ENCODE measurements at places on chromosomes 12 and 14.

GRCh38 chr12:102513272-102513671 lies 32.9 kb upstream of the IGF1 start:
- no peak for DNase-seq

DNA sequence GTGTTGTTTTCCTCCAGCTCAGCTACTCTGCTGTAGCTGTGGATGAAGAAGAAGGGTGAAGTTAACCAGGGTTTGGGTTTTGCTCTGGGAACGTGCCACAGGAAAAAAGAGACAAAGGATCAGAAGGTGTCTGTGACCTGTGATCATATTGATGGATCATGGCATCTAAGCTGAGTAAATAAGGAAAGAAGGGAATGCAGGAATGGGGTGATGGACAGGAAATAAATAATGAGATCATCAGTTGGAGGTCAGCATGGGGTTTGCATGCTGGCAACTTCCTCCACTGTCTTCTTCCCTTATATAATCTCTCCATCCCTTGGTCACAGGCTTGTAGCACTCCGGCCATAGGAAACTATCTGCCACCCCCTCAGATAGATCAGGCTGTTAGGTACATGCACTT lies 430.3 kb upstream of the PDE3A start:
- DNase-seq = no peak

DNA sequence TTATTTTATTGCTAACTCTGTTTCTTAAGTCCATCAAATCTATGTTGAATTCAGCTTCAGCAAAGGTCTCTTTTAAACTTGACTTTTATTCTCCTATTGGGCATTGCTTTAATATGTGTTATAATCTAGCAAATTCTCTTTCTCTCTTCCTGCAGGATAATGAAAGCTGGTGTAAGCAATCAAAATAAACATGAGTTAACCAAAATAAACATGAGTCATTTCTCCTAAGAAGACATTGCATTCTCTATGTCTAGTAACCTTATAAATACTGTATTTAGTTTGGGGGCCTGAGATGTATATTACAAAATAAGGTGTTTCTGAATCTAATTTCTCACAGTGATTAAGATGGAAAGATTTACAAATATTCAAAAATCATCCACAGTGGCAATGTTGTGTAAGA lies 739.1 kb upstream of the ATXN7L3B start:
- DNase-seq = no peak

DNA sequence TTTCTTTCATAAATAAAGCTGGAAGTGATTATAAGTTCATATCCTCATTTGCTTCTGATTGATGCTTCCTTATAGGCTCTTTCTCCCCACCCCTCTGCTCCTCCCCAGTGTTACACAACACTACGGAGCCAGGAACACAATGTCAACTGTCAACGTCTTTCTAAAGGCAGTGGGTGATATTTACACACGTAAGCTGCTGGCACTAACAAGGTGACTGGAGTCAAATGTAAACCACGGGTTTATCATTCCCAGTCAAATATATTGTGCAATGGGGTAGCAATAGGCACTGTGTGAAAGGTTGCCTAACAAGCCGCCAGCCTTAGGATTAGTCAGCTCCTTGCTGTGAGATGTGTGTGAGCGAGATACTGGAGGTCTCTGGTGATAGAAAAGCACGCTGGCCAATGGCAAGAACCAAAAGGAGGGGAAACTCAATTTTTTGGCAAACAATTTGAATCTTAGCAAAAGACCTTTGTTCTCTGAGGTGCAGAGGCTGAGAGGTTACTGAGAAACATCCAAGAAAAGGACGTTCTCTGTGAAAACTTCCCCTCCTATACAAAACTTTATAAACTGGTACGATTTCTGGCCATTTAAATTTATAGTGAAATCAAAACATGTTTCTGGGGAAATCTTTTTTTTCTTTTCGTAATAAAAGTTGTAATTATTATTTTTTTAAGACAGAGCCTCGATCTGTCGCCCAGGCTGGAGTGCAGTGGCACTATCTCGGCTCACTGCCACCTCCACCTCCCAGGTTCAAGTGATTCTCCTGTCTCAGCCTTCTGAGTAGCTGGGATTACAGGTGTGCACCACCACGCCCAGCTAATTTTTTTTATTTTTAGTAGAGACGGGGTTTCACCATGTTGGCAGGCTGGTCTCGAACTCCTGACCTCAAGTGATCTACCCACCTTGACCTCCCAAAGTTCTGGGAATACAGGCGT lies 22.3 kb upstream of the HECTD1 start:
- DNase-seq = peak; percentile 89

GRCh38 chr12:46794593-46795190 lies 31.1 kb downstream of the SLC38A4 start:
- DNase-seq = no peak

DNA sequence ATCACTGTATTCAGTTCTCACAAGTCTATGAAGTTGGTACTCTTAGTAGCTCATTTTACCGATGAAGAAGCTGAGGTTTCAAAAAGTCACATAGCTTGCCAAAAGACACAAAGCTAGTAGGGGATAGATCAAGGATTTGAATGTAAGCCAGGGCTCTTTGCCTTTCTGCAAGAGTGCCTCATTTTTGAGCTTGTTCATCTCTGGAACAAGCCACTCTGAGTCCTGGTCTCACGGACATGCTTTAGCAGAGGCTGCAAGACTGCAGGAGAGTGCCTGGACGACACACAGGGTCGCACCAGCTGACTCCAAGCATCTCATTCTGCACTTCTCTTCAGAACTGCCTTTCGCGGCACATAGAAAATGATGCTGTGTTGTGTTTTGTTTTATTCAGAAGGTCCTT lies 3.7 kb downstream of the NUAK1 start:
- no peak for DNase-seq

DNA sequence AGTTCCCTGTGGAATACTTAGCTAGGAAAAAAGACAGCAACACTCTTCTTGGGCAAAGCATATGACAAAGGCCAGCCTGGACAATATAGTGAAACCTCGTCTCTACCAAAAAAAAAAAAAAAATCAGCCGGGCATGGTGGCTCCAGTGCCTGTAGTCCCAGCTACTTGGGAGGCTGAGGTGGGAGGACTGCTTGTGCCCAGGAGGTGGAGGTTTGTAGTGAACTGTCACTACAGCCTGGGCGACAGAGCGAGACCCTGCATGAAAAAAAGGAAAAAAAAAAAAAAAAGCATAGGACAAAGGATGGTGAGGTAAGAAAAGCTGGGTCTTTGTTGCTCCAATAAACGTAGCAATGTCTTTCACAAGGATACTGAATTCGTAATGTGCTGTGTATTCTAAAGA lies 1.1 kb downstream of the TXNDC16 start:
- DNase-seq = no peak

- no peak for DNase-seq
These were observed 1386.3 kb downstream of the LRFN5 start for GRCh38 chr14:42992930-42993329.

DNA sequence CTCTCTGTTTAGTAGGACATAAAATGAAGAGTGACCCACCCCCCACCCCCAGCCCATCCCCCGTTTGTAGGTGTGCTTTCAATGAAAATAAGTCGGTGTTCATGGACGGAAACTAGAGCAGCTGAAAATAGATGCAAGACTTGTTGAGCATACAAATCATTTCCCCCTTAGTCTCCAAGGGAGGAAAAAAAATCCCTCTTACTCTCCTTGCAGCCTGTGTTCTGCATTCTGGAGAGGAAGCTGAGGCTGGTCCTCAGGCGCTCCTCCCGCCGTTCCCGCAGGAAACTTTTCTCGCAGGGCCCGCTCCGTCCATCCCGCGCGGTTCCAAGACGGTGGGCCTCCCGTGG lies 259.0 kb upstream of the E2F7 start:
- no peak for DNase-seq

DNA sequence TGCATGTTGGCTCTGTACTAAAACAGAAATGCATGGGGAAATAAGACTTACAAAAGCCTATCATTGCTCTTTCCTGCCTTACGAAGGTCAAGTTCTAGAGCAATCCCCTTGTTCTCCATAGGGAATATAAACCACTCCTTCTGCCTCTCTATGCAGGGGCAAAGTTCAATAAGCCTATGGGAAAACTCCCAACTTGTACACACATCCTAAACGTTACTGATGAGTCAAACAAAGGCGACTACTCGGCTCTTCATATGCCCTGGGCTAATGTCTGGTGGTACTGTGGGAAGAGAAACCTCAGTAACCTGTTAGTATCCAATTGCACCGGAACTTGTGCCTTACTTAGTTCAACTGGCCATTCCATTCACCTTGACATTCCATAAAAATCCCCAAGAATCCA lies 32.7 kb downstream of the PRMT8 start:
- no peak for DNase-seq

DNA sequence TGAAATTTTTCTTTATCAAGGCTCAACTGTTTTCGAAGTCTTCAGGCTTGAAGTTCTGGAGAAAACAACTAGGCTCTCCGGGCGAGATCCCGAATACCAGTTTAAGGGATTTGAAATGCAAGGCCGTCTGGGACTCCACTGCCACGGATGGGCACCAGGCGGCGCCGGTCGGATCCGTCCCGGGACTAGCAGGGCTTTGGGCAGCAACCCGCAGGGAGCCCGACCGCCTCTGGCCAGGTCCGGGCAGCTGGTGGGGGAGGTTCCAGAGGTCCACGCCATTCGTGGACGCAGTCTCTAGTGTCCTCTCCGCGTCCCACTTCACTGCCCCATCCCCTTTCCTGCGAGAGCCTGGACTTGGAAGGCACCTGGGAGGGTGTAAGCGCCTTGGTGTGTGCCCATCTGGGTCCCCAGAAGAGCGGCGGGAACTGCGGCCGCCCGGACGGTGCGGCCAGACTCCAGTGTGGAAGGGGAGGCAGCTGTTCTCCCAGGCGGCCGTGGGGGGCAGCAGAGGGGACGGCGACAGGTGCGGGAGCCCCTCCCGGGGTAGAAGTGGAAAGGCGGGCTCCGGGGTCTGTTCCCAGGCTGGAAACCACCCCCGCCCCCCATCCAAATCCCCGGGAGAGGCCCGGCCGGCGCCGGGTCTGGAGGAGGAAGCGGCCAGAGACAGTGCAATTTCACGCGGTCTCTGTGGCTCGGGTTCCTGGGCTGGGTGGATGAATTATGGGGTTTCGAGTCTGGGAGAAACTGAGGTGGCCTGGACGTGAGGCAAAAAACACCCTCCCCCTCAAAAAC lies 838 bp upstream of the ERBB3 start:
- DNase-seq = peak; percentile 91

DNA sequence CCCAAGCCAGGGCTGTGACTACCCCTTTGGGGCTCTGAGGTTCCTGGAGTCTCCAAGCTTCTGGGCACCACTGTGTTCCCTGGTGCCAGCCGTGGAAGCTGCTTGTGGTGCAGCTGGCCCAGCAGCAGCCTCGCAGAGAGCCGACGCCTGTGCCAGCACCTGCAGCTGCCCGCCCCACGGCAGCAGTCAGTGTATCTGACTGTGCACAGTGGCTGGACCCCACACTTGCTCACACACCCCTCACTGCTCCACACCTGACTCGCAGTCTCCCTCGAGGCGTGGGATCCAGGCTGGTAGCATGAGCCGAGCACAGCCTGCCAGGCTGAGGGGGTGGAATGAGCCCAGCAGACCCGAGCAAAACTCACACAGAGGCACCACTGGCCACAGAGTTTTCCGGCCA lies 325.2 kb downstream of the PCNX1 start:
- no peak for DNase-seq

DNA sequence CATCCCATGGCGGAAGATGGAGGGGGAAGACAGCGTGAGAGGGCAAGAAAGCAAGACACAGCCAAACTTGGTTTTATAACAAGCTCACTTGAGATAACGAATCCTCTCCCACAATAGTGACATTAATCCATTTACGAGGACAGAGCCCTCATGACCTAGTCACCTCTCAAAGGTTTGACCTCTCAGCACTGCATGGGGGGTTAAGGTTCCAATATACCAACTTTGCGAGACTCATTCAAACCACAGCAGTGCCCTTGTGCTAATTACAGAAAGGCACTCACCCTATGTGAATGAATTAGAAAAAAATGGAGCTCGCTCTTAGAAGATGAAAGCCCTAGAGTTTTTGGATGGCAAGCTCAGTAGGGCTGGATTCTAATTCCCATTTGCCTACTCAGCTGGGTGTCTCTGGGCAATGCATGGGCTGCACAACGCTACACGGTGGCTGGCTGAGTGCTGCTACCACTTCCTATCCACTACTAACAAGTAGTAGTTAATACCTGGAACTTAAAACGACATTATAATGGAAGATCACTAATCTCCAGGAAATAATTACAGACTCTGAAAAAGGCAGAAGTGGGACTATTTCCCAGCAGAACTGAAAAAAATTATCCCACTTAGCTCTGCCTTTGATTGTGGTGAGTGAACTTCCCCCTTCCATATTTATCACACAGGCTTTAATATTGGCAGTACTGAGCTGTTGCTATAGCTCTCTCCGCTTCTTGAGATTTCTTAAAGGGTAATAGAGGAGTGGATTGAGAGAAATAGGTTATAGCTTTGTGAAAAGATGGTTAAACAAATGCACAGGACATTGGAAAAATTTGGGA lies 27.5 kb downstream of the TESPA1 start:
- DNase-seq = no peak

DNA sequence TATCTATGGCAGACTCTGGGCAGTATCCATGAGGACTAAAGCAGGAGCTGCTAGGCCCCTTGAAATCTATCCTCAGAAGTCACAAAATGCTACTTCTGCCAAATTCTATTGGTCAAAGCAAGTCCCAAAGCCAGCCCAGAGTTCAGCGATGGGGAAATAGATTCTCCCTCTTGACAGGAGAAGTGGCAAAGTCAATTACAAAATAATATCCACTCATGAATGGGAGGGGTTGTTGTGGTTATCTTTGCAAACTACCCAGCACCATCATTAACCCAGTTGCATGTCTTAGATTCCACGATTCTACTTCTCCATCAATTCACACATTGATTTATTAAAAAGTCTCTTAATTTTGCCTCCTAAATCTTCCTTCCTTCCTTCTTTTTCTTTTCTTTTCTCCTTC lies 30.7 kb upstream of the STXBP6 start:
- no peak for DNase-seq

DNA sequence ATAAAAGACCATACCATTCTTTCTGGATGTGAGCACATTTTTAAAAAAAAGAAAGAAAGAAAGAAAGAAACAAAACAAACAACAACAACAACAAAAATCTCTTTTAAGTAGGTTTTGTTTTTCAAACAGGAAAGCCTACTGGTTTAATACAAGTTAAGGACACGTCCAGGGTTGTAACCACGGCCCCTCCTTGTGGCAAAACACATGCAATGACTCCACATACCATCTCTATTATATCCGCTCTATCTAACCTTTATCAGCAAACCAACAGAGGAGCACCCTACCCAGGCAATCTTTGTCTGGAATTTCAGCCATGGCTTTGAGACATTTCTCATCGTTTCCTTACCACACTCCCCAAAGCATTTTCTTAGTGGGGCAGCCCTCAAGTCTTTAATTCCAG lies 360.5 kb upstream of the TMPO start:
- DNase-seq = peak; percentile 6

GRCh38 chr12:11040162-11040561 lies 9.0 kb upstream of the TAS2R31 start:
- no peak for DNase-seq

DNA sequence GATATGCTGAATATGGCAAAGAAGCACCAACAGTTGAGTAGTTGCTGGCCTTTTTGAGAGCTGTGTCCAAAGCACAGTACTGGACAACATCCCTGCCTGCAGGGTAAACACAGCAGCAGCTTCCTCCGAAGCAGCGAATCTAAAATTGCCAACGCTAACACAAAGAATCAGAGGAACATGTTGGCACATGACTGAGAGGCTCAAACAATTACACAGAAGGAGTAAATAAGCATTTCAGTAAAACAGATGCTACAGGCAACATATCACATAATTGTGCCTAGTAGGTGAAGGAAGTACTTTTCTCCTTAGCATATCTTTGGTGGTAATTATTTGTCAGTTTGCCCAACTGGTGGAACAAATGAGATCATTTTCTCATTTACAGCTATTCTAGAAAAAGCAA lies 52.1 kb downstream of the KICS2 start:
- no peak for DNase-seq

GRCh38 chr12:27246774-27247173 lies 2.7 kb downstream of the STK38L start:
- DNase-seq = no peak

GRCh38 chr14:90726656-90727055 lies 89.6 kb downstream of the TTC7B start:
- peak; percentile 88 for DNase-seq

All from prostate gland (tissue), 2 donors.